Stimulated activated CD4-positive, alpha-beta T cell treated with anti-CD3 and anti-CD28 coated beads, Interleukin-12 subunit alpha, Interleukin-12 subunit beta, amount 100 ng/mL, for 4 hours (primary cell): ENCODE measurements at places on chromosomes 1 and 21.
A peak's percentile ranks its signal among the peaks of the same experiment; 100 is the strongest.

GRCh38 chr21:32940079-32941014, 85.4 kb upstream of the OLIG2 start:
- DNase-seq, result peak; percentile 16

DNA sequence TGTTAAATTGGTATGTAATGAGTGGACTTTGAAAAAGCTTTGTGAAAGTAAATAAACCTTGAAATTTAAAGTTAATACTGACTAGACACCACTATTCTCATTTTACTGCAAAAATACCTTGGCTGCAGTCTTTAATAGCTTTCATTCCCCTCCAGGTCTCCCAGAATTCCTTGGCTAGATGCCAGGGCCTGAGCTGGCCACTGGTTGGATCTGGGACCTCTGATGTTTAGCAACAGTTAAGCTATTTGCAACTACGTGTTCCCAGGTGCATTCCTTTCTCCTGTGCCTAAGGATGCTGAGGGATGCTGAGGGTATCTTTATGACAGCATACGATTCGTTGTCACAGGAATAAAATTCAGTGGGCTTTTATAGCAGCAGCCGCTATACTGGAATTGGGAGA, 938.7 kb downstream of the TTLL7 start:
- DNase-seq, result no peak

- DNase-seq, result no peak
Observed at GRCh38 chr1:179164494-179164893, 65.0 kb downstream of the ABL2 start.

DNA sequence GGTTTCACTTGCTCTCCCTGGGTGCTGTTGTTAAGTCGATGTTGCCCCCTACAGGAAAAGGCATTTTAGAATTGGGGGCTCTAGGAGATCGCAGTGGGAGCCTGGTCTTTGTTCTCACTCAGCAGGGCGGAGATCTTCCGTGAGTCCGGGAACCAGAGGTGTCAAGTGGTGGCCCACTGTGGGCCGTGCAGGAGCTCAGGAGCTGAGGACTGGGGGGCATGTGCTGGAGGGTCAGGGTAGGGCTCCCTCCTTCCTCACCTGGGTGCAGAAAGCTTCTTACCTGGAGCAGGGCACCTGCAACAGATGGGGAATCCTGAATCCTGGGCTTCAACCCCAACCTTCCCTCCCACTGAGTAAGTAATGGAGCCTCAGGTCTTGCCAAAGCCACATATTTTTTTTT, 392.7 kb downstream of the NPHP4 start:
- DNase-seq, result no peak

DNA sequence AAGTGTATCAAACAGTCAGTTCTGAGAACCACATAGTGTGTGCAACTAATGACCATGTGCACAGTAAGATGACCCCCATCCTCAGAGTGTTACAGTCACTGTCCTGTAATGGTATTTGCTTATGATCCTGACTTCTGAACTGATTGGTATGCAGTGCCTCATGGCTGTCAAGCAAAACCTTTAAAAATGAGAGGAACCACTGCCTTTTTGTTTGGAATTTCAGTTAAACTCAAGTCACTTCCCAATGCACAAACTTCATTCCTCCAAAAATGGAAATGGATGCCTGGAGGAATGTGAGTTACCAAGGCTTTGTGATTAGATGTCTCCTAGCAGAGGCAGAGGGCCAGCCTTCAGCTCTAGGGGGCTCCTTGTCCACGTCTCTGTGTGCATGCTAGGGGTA, 10.5 kb downstream of the C1orf198 start:
- no peak for DNase-seq

DNA sequence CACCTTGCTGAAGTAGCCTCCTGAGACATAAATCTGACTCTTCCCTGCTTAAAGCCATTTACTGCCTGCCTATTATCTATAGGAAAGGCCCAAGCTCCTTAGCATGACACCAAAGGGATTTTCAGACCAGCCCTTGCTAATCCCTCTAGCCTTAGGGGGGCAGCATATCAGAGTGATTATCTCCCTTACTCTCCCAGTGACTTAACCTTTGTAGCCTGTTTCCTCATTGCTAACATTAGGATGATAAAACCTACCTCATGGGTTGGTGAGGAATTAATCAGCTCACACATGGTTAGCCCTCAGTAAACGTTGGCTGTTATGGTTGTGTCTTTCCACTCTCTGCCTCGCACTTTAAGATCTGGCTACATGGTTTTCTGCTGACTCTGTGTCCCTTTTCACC, 70.1 kb downstream of the ROR1 start:
- DNase-seq, result no peak

GRCh38 chr1:61953076-61953789, 211.0 kb downstream of the PATJ start:
- no peak for DNase-seq

- DNase-seq, result no peak
Observed at GRCh38 chr1:91732291-91733107, 153.5 kb downstream of the TGFBR3 start.

GRCh38 chr1:183000167-183000962, 22.9 kb upstream of the LAMC1 start:
- no peak for DNase-seq

- DNase-seq, result no peak
Observed at GRCh38 chr1:168288311-168289052, 7.8 kb downstream of the TBX19 start.

DNA sequence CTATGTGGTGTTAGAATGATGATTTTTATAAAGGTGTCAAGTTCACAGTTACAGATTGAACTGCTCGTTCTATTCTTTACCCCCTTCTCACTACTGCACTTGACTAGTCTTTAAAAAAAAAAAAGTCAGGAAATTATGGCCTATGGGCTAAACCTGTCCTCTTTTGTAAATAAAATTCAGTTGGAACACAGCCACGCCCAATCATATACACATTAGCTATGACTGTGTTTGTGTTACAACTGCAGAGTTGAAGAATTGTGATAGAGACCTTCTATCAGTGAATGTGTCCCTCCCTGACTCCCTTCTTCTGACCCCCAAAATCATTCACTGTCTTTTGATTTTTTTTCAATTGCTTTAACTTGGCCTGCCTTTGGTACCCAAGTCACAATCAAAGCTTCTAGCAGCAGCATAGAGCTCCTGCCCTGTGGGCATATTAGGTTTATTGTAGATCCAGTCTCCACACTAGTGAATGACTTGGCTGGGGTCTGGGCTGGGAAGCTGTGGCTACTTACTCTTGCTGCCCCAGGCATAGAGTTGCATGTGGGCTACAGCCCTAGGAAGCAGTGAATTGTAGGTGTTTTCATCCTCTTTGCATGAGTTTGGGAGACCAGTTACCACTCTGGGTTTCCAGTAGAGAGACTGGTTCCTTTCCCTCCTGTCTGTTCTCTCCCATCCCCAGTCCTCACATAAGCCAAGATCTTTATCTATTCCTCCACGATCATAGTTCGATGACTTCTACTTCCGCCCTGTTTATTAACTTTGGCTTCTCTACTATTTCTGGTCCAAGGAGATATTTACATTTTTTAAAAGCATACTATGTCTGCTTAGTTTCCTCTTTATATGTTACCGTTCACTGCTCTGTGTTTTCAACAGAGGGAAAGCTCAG, 249.9 kb downstream of the FMN2 start:
- DNase-seq, result no peak

- DNase-seq, result peak; percentile 8
Observed at GRCh38 chr21:21163904-21164303, 165.7 kb downstream of the NCAM2 start.

DNA sequence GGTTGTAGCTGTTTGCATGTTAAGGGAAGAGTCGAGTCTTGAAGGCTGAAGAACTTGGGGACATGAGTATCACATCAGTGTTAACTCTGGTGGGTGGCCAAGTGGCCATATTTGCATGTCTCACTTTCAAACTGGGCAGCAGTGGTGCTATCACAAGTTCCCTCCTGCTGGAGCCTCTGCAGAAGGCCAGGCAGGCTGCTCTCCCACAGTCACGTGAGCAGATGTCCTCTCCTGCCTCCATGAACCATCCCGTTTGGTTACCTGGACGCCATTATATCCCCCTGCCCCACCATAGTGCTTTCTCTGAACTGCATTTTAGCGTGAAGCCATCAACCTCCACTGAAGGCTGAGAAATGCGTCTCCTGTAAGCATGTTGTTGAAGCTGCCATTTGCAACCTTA, 205.1 kb upstream of the LMO4 start:
- no peak for DNase-seq

DNA sequence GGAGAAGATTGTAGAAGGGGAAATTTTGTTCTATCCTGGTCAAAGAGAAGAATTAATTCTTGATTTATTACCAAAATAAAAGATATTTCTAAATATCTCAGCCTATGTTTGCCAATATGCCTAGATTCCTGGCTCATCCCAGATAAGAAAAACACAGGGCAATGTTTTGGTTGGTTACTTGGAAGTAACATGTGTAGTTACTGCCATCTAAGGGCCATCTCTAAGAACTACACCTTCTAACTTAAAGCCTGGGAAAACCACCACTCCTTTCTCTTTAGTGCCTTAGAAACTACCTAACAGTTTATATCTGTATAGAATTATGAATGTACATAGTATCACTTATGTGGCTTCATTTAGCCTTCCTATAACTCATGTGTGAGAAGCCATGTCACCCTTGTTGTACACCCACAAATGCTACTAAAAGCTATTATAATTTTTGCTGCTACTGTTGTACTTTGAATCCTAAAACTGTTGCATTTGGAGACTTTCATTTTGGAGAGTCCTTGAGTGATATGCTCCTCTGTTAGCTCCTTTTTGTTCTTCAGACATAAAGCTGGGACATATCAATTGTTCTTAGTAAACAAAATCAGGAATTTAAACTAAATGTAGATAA, 4.5 kb downstream of the AIM2 start:
- DNase-seq, result no peak

GRCh38 chr1:7482772-7483495, 288.2 kb upstream of the VAMP3 start:
- no peak for DNase-seq

- DNase-seq, result no peak
Observed at GRCh38 chr1:224671076-224671475, 55.0 kb downstream of the CNIH3 start.

DNA sequence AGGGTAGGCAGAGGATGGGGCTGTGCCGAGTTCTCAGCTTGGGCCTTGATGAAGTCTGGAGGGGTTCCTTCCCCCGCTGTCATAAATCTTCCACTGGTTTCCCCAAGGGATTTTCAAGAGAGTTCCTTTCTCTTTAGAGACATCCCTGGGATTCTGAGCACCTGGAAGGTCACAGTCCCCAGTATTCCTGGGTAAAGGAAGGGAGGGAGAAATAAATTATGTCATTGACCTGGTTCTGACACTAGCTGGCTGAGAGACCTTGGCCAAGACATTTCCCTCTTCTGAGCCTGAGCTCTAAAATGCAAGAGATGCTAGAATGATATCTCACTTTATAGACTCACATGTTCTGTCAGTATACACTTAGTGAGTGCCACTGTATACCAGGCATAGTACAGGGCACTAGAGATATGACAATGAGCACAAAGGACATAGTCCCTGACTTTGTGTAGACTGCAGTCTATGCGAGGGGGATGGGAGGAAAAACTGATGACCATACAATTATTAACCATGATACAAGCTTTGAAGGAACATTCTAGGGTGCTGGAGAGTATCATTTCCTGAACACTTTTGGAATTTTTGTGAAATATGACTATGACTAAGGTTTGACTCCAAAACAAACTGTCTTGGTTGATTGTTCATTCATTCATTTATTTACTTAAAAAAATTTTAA, 165.8 kb upstream of the JUN start:
- DNase-seq, result no peak

GRCh38 chr1:17270891-17271765, 22.2 kb downstream of the PADI3 start:
- DNase-seq, result no peak

- DNase-seq, result no peak
Observed at GRCh38 chr1:167808104-167808503, 86.3 kb downstream of the MPZL1 start.

DNA sequence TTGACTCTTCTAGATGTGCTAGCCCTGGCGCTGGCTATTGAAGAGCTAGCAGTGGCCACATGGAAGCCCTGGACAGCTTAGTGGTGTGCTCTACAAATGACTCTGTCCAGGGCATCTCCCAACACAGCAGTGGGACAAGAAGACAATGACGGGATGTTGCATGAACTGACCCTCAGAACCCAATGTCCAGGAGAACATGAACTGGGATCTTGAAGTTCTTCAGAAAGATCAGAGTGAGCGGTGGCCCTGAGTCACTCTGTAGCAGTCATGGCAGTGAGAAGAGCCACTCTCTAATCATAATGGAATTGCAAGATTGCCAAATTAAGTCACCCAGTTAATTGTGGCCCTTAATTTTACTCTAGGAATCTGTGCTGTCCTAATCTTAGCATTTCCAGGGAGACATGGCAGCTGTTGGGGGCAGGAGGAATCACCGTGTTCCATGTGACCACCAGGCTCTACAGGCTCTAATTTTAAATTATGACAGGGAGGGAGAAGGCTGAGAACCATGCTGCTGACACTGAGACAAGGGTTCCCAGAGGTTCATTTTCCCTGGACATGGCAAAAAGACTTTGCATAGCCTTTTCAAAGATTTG, 10.2 kb upstream of the OBSCN start:
- DNase-seq, result no peak

- DNase-seq, result no peak
Observed at GRCh38 chr1:1761504-1762376, 16.5 kb downstream of the NADK start.

- no peak for DNase-seq
Observed at GRCh38 chr1:180548686-180549317, 10.0 kb upstream of the OVAAL start.

DNA sequence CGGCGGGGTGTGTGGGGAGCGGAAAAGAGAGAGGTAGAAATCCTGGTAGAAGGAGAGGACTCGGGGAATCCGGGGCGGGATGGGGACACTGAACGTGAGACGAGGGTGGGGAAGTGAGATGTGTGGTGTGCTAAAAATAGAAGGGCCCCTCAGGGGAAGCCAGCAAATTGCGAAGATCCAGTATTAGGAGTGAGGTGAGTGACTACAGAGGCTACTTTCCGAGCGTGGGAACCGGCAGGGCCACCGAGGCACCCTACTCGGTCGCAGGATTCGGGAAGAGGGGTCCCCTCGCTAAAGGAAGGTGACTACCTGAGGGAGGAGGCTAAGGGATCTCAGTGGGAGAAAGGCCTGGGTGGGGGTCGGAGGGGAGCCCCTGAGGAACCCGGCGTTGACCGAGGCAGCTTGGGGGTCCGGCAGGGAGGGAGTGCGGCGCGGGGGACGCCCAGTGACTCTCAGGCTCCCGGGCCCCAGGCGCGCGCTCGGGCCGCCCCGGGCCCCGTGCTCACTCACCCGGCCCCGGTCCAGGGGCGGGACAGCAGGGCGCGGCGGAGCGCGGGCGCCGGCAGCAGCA, 318 bp downstream of the ALDH4A1 start:
- DNase-seq, result no peak

DNA sequence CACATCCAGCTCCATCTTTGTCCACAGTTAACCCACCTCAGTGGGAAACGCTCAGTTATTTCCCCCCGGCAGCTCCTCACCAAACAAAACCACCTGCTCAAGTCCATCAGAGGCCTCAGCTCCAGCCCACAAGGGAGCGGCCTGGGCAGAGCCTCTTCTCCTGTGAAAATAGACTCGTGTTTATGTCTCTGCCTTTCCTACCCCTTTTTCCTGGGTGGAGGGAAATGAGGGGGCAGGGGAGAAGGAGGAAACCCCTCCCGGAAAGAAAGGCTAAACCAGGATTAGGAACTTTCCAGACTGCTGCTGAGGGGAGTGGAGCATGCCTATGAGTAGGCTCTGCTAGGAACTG, 81.6 kb downstream of the PAX7 start:
- no peak for DNase-seq
